Suprapubic skin (tissue), 4 donors: ENCODE measurements at places on chromosomes 1 and 21.

- peak; percentile 59 for DNase-seq
These were observed 3.7 kb downstream of the IFI6 start for GRCh38 chr1:27668121-27668807.

GRCh38 chr1:37149296-37149695 is 115.0 kb upstream of the GRIK3 start:
- no peak for DNase-seq

DNA sequence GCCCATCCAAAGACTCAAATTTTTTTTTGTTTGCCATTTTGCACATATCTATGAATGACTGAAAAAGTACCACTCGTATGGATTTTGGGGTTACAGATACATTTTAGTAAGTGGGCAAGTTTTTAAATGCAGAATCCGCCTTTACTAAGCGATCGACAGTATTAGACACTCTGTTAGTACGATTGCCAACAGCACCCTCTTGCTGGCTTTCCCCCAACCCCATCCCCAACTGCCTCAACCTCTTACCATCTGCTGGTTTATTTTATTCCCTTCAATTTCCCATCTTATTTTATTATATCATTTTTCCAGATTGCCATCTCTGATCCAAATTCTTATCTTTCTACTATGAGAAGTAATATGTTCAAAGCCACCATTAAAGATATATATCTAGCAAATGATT is 244.8 kb downstream of the LRRIQ3 start:
- DNase-seq = no peak

GRCh38 chr1:45552331-45552730 is 1.7 kb downstream of the AKR1A1 start:
- no peak for DNase-seq

DNA sequence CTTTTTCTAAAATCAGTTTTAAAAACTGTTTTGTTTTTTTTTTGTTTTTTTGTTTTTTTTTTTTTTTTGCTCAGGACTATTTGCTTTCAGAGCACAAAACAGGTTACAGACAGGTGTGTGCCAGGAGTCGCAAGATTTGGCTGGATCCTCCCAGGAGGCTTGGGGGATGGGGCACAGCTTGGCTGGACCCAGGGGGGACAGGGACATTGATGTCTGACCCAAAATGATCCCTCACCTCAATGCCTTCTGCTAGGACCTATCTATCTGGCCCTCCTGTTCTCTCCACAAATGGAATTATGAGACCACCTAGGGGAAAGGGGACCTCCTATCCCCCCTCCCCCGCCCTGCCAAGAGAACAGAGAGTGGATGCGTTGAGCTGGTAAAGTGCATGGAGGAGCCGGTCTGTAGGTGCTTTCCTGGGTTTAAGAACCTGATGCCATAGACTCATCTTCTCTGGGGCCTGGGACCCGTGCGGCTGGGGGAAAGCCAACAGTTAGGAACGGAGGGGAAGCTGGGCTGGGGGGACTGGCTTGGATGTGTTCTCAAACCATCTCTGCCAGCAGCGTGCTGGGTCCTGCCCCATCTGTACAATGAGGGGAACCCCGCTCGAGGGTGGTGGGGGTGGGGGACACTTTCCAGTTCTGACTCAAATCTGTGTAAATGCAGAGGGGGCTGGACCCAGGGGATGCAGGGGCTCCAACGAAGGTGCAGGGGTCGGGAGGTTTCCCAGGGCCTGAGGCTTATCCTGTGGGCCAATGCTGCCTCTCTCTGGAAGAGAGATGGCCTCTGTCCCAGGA is 28.9 kb downstream of the RUNX3 start:
- DNase-seq = peak; percentile 34
